ENCODE measurements at places on chromosomes 2 and 18.

DNA sequence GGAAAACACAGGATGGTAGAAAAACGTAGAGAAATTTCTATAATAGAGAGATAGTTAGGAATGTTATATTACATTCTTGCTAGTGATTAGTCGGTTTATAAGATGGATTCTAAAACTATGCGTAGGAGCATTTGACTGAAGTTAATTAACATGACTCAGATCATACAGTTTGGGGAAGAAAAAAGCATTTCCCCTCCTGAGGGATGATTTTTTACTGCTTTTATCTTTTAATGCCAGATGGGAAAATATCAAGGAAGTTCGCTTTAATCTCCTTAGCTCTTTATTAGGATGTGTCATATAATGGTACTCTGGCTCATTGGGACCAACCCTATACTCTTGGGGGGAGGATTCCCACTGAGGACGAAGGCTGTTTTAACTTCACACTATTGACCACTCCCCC lies 502.1 kb downstream of the TGIF1 start:
- DNase-seq, result no peak

DNA sequence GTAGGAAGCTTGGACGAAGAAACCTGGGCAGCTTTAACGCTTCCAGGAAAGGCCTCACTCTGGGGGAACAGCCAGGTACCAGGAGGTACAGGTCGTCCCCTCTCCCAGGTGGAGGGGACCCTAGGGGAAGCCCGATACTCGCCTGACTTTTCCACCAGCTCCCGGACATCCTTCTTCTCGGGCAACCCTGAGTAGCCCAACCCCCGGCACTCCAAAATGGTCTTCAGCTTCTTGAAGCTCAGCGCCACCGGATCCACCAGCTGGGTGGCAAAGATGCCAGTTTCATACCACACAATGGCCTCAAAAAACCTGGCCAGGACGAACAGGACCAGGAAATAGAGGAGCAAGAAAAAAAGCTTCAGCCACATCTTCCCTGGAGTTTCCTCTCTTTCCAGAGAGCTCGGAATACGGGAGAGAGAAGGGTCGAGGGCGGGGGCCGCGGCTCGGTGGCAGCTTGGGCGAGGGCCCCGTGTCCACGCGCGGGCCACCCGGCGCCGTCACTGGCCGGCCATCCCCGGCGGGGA lies 1.1 kb downstream of the RNF103 start:
- DNase-seq, result no peak

DNA sequence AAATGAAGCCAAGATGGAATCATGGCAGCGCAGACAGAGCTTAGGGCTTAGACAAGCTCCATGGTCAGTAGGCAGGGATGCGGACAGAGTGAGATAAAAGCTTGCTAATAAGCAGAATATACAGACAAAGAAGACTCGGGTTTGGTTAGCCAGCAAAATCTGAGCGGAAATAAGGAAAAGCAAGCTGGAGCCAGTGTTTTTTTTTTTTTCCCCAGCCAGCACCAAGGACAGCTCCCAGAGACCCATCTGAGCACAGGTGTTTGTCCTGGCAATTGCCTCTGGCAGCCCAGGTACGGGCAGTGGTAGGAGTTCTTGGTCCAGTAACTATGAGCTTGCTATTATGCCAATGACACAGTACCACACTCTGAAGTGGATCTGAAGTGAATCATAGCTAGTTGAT lies 187.6 kb downstream of the ADCYAP1 start:
- DNase-seq, result no peak

DNA sequence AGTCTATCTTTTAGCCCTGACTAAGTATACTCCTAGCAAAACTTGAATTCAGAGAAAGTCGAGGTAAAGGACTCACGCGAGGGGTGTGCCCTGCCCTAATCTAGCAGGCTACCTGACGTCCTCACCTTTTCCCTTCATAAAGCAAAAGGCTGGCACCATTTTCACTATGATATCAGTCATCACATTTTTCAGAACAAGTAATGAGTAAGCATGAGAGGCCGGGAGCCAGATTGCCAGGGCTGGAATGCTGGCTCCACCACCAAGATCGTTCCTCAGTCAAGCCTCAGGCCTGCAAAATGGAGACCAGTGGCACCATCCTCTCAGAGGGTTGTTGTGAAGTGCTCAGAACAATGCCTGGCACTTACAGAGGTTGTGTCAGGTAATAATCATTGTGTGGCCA lies 18.7 kb upstream of the NCKAP5 start:
- no peak for DNase-seq

DNA sequence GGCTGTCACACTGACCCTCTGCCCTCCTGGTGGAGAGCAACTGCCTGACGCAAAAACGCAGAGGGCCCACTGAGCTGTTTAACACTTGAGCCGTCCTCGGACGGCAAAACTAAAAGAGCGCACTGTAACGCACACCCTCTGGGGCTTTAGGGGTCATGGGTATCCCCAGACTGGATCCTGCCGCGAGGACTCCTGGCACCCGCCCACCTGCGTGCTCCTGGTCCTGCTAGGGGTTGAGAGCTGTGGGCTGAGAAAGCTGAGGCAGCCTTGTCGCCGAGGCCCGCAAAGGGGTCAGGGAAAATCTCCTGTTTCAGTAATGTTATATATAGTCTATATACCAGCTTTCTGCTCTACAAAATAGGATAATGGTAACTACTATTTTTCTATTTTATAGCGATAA lies 39.1 kb downstream of the MDH1 start:
- no peak for DNase-seq

GRCh38 chr18:79644666-79645057 lies 34.9 kb upstream of the CTDP1 start:
- DNase-seq, result no peak

DNA sequence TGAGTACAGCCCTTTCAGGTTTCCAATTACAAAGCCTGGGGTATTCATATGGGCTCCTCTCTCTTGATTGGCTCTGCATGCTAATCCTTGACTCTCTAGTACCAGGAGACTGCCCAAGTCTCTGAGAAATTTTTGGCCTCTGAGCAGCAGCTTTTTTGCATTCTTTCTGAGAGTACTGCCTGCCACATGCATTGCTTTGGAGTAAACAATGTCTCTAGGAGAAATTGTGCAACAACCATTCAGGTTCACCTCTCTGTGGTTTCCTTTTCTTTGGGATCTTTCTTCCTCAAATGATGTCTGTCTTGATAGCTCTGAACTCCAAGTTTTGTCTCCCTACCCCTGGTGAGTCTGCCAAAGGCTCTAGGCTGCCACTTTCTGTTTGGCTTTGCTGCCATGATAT lies 115.8 kb upstream of the SETBP1 start:
- no peak for DNase-seq

- no peak for DNase-seq
These were observed 52.5 kb downstream of the FECH start for GRCh38 chr18:57533868-57534510.

DNA sequence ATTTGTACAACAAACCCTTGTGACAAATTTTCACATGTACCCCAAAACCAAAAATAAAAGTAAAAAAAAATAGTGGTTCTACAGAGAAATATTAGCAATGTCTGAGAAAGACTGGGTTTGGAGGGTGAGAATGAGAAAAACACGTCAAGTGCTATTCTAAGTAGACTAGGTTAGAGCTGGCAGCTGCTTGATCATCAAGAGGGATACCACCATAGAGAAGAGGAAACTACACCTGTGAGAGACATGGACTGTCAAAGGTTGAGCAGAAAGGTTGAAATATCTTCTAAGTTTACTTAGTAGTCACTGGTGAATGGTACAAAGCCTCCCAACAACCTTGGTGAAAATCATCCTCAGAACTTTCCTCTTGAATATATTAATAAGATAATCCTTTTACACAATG lies 126.9 kb upstream of the ITGA4 start:
- no peak for DNase-seq

GRCh38 chr18:1906421-1906820 lies 664.9 kb downstream of the METTL4 start:
- no peak for DNase-seq

- no peak for DNase-seq
These were observed 22.3 kb upstream of the FOSL2 start for GRCh38 chr2:28370354-28370753.

- DNase-seq, result no peak
These were observed 58.3 kb downstream of the WDR7 start for GRCh38 chr18:56709463-56709862.

DNA sequence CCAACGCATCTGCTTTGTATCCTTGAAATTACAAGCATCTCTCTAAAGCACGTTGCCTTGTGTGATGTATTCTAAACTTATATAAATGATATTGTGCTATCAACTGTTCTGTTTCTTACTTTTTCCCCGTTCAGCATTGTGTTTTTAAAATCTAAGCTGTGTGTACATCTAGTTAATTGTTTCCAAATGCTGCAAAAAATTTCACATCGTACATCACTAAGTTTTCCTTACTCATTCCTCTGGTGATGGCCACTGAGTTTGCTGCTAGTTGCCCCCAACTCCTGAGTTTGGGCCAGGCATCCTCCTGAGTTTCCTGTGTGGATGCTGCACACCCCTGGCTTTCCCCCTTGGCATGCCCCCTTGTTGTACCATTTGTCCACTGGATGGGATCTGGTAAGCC lies 139.7 kb downstream of the MYCN start:
- DNase-seq, result no peak
